ENCODE measurements at places on chromosomes 4 and X.

- DNase-seq: no peak
Observed at GRCh38 chrX:151712253-151712652, 3.6 kb upstream of the FATE1 start.

DNA sequence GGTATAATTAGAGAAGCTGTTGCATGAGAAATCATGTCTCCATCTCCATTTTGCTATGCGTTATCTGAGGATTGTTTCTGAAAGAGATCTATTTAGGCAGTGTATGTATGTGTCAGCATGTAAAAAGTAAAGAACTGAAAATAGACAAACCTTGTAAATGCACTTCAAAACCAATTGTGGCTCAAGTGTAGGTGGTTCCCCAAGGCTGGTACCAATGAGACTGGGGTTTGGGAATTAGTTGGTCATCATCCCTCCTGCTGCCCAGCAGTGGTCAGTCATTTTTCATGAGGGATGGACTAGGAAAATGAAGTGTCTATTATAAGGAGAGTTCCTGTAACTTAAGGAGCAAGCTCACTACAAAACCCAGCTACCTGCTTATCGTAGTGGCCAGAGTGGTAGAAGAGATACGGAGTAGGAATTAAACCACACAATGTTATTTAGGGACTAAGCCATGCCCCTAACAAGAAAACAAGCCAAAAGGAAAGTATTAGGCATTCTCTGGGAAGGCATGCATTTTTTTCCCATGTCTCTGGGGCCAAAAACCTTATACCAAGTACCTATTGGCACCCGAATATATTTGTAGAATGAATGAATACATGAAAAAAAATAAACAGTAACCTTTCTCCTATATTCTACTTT lies 259.0 kb downstream of the CHIC1 start:
- no peak for DNase-seq

- DNase-seq: no peak
Observed at GRCh38 chr4:142383800-142384470, 462.2 kb downstream of the INPP4B start.

- no peak for DNase-seq
Observed at GRCh38 chr4:71222661-71223060, 116.2 kb upstream of the SLC4A4 start.
